ENCODE measurements at places on chromosomes 4 and X.

DNA sequence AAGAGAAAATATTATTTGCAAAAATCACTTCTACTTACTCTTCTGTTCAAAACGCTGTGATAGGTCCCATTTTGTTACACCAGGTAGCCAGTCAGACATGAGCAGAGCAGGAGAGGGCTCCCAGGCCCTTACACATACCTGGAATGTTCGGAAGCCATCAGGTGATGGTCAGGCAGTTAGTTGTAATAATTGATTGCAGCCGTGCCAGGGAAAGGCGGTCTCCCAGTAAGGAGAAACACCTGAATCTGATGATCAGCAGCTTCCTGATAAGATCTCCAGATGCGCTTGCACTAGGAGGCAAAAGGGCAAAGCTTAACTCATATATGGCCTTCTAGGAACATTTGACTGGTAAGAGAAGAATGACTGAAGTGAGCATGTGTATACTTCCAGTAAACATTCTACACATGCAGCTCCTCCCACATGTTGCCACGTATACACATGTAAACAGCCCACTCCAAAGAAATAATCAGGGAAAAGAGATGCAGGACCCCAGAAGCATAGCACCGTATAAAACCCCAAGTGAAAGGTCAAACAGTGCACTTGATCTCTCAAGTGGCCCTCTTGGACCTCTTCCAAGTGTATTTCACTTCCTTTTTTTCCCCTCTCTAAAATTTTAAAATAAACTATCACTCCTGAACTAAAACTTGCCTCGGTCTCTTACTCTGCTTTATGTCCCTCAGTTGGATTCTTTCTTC lies 1338.0 kb downstream of the FSTL5 start:
- no peak for DNase-seq

DNA sequence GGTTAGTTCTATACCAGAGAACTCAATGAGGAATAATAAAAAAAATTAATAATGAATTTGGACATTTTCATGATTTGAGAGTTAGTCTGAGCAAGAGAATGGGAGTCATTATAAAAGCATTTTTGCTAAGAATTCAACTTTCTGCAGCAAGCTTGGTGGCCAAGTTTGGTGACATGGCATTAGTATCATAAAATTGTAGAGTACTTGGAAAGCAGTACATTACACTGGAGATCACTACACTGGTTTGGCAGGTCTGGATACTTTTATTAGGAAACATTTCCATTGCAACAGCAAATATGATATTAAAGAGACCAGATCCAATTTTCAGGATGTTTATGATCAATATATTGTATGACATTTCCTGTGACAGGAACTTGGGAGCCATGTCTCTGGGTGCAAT lies 249.1 kb upstream of the INTU start:
- no peak for DNase-seq

DNA sequence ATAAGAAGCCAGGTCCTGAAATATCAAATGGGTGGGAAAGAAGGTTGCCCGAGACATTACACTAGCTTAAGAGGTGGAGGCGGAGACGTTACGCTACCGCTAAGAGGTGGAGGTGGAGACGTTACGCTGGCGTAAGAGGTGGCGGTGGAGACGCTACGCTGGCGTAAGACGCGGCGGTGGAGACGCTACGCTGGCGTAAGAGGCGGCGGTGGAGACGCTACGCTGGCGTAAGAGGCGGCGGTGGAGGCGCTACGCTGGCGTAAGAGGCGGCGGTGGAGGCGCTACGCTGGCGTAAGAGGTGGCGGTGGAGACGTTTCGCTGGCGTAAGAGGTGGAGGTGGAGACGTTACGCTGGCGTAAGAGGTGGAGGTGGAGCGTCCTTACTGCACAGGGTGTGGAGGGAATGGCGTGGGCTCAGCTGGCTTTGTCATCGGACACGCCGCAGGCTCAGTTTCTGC lies 12.8 kb downstream of the CYP4V2 start:
- peak; percentile 49 for DNase-seq

GRCh38 chrX:47572773-47573340 lies 9.4 kb upstream of the TIMP1 start:
- DNase-seq: no peak

DNA sequence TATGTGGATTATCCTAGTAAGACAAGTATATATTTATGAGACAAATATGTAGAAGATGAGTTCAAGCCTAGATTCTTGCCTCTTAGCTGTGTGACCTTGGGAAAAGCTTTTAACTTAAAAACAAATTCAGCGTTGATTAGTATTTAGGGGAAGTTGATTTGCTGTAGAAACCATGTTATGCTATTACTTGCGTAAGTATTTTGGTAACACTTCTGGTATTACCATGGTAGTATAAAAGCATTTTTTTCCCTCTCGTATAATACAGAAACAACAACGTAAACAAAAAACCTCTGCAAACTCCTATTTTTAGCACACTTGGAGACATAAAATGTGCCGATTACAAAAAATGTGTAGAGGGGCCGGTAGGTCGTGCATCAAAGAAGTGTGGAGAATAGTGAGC lies 33.2 kb downstream of the STAG2 start:
- DNase-seq: no peak

DNA sequence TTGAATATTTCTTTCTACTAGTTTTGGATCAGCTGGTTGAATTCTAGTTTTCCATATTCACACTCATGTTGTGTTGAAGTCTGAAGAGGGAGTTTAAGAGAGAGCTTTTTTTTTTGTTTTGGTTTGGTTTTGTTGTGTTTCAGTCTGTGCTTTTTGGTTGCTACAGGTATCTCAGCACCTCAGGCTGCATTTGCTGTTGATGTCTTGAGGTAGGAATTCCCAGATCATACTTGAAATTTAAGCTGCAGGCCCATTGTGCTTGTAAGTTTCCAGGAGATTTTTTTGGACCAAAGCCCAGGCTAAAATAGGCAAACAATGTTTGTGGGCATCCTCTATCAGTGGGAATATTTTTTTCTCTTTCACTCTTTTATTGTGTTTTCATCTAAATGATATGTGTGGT lies 190.2 kb upstream of the AGA start:
- DNase-seq: no peak

GRCh38 chr4:156291317-156291716 lies 337.7 kb upstream of the CTSO start:
- no peak for DNase-seq

DNA sequence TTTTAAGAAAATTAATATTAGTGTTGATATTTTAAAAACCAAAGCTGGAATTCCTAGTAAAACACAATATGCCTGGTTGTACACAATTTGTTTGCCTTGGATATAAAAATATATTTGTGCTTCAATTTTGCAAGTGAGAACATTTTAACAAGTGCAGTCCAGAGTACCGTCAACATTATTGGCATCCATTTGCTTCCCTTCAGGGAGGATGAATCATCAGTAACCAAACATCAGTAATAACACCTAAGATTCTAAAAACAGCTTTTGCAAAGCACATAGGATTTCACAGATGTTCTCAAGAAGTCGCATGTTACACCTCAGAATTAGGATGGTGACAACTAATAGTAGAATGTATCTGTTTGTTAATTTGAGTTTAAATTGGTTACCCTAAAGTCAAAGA lies 262.6 kb upstream of the BMP3 start:
- DNase-seq: no peak

DNA sequence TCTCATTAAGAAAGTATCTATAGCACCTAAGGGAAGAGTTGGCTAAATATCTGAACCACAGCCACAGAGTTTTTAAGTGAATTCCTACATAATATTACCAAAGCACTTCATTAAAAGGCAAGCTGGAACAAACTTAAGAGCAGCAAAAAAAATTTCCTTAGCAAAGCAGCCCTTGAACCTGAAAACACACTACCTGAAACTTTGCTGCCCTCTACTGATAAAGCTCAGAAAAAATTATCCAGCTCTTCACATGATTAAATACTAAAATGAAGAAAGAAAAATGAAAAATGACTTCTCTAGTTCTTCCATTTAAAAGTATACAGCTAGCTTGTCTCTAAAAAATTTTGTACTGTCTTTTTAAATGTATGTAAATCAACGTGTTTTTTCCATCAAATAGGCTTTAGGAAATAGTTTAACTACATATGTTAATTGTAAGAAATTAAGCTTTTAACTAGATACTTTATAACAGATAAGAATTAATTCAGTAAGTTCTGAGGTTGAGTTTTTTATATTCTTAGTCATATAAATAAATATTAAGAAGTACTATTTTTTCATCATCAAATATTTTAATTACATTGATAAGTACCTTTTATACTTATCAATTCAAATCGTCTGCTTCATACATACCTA lies 156.1 kb downstream of the STPG2 start:
- no peak for DNase-seq
